Spinal cord (tissue), 10 donors: ENCODE measurements at places on chromosomes 2 and 18.

DNA sequence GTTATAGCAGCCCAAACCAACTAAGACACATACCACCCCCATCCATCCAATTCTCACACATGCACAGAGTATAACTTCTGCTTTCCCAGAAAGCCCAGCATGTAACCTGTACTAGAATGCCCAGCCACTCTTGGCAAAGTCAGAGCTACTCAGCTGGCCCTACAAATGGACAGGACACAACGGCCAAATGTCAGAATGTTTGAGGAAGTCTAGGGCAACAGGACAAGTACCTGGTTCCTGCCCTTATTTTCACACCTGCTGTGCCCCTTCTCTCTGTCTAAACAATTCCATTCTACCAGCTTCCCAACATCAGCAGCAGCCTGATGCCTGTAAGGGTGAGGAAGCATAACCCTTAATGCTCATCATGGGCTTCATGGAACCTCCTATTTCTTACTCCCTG lies 15.1 kb upstream of the BZW1 start:
- no peak overlapping the region for H3K4me3 ChIP-seq
- no peak for DNase-seq
- H3K4me1 ChIP-seq: no peaks in the 10 kb centered on the region
- no peak overlapping the region for H3K27ac ChIP-seq
- H3K36me3 ChIP-seq: no peaks in the 10 kb centered on the region

DNA sequence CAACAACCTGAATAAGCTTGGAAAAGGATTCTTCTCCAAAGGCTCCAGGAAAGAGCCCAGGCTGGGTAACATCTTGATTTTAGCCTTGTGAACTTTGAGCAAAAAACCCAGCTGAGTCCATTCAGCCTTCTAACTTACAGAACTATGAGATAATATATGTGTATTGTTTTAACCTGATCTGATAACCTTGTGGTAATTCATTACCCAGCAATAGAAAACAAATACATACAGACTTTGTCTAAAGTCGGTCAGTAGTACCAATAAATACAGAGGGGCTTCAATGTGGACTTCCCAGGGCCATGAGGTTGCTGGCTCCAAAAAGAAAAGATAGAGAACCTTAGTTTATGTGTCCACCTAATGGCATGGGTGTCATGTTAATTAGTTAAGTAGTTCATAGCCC lies 191.8 kb downstream of the KCNH7 start:
- no peak overlapping the region for H3K4me3 ChIP-seq
- no peak overlapping the region for H3K27ac ChIP-seq
- no peak for DNase-seq
- no peaks in the 10 kb centered on the region for H3K27me3 ChIP-seq
- H3K4me1 ChIP-seq: no peaks in the 10 kb centered on the region

DNA sequence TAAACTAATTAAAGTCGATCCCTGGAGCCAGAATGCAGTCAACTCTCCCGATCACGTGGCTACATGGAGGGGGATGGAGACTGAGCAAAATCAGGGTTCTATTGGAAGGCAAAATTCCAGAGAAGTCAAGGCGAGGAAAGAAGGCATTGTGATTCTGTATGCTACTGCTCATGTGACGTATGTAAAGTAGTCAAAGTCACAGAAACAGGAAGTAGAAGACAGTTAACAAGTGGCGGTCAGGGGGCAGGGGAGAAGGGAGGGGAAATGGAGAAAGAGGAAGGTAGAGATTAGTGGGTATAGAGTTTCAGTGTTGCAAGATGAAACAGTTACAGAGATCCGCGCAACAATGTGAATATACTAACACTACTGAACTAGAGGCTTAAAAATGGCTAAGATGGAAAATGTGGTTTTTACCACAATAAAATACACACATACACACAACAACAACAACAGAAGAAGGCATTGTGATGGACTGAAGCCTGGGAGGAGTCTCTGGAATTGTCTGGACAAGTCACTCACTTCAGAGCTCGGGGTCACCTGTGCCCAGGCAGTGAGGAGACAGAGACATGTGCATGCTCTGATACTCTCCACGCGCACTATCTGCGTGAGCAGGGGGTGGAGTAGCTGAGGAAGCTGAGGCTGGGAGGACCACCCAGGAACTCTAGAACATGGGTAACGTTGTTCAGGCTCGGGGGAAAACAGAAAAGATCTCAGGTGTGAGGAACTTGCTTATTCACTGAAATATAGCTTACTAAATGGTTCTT lies 89.9 kb upstream of the CDCA7 start:
- DNase-seq: no peak
- no peaks in the 10 kb centered on the region for H3K27me3 ChIP-seq
- H3K4me3 ChIP-seq: no peak overlapping the region
- no peaks in the 10 kb centered on the region for H3K36me3 ChIP-seq
- H3K27ac ChIP-seq: no peak overlapping the region

DNA sequence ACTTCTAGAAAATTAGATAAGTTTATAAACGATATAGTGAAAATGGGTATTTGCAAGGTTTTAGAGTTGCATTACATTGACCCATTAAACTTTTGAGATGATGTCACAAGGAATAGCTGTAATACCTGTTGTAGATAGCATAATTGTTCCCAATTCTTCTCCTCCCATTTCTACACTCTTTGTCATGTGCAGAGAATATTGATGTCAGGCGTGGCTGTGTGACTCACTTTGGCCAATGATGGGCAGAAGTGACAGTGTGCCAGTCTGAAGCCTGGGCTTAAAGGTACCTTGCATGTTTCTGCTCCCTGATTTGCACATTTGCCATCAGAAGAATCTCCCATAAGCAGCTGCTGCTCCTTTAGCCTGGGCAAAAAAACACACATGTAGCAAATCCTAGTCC lies 26.9 kb upstream of the CCBE1 start:
- no peak overlapping the region for H3K27ac ChIP-seq
- H3K4me1 ChIP-seq: no peaks in the 10 kb centered on the region
- H3K27me3 ChIP-seq: no peaks in the 10 kb centered on the region
- H3K4me3 ChIP-seq: no peak overlapping the region
- no peaks in the 10 kb centered on the region for H3K36me3 ChIP-seq

DNA sequence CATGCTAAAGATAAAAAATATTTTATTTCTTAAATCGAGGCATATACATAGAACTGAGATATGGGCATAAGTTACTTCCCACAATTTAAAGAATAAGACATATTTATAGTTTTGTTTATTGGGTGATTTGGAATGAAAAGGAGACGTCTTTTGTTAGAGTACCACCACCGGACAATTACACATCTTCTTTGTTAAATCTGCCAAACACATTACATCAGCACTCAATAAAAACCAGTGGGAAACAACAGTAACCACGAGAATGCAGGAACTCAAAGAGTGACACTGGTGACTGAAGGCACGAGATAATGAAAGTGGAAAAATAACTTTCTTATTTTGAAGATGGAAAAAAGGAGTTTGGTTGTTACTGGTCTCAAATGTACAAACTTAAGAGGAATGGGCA lies 92.6 kb upstream of the TFCP2L1 start:
- no peaks in the 10 kb centered on the region for H3K4me1 ChIP-seq
- peaks cover 42% of the 10 kb centered on the region for H3K36me3 ChIP-seq
- no peaks in the 10 kb centered on the region for H3K27me3 ChIP-seq
- H3K4me3 ChIP-seq: no peak overlapping the region
- DNase-seq: no peak

DNA sequence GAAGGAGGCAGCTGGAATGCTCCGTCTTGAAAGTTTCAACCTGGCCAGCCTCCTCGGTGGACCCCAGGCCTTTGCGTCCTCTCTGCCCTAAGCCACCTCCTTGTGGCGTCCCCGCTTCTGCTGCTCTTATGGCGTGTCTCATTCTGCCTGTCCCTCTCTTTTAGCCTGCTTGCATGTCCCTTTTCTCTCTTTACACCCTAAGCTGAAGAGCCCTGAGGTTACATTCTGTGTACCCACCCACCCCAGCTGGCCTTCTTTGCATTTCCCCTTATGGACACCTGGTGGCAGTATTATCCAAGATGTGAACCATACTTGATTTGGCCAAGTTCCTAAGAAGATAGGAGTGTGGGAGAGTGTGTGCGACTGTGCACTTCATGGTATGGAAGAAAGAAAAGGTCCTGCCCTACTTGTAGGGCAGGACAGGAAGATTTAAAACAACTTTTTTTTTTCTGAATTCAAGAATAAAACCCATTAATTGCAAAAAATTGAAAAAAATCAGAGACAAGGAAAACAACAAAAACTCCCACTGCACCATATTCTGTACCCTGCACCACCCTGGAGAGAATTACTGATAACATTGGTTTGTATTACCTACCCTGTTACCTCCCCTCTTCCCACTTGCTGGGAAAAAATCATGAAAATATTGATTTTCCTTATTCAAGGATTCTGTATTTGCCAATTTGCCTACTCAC lies 77.4 kb downstream of the DYSF start:
- no peak overlapping the region for H3K4me3 ChIP-seq
- no peak for DNase-seq
- H3K27ac ChIP-seq: no peak overlapping the region
- H3K27me3 ChIP-seq: no peaks in the 10 kb centered on the region

- peaks cover 47% of the 10 kb centered on the region for H3K4me1 ChIP-seq
- no peaks in the 10 kb centered on the region for H3K36me3 ChIP-seq
- H3K27me3 ChIP-seq: peaks cover 54% of the 10 kb centered on the region
Observed at GRCh38 chr2:60554646-60555065, 1.2 kb upstream of the BCL11A start.

DNA sequence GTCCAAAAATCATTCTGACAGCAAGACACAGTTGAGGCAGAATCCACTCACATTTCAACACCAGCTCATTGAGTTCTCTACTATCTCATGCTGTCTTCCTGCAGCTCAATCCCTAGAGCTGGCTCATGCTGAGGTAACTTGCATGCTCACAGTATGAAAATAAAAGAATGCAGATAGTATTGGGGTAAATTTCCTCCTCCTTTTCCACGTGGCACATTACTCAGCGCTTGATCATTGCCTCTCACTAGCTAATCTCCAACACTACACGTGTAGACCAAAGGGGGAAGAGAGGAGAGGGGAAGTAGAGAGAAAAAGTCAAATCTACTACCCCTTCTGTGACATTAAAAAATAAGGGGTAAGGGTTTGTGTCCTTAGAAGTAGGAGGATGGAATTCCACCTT lies 300.6 kb downstream of the AFF3 start:
- DNase-seq: no peak
- H3K27me3 ChIP-seq: no peaks in the 10 kb centered on the region
- H3K27ac ChIP-seq: no peak overlapping the region
- H3K4me3 ChIP-seq: no peak overlapping the region

- no peak overlapping the region for H3K27ac ChIP-seq
- H3K36me3 ChIP-seq: no peaks in the 10 kb centered on the region
- no peak overlapping the region for H3K4me3 ChIP-seq
- no peak for DNase-seq
- H3K4me1 ChIP-seq: no peaks in the 10 kb centered on the region
- no peaks in the 10 kb centered on the region for H3K27me3 ChIP-seq
Observed at GRCh38 chr18:68083776-68084175, 567.3 kb upstream of the DSEL start.

DNA sequence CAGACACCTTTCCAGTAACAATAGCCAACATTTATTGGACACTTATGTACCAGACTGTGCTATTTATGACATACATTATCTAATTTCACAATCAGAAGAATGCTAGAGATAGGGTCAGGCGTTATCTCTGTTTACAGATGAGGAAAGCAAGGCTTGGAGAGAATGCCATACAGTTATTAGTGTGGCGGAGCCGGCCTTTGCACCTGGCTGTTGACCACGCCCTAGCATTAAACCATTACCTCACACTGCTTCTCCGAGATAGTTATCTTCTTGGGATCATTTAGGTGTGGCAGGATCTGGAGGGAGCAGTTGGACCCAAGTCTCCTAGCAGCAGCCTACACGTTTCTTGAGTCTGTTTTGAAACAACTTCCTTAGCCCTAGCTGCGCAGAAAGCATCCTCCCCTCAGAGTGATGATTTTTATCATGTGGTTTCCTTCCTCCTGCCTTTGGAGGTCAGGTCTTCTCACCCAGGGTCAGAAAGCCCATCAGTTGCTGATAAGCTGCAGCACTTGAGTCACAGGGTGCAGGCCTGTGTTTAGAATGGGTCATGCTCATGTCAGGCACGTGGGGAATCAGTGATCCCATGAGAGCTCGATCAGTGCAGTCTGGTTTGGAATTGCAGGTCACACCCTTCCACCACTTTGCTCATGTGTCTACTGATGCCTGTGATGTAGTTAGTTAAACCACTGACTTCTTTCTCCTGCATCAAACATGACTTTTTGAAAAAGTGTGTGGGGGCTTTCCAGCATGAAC lies 118.2 kb downstream of the SPTBN1 start:
- H3K4me3 ChIP-seq: no peak overlapping the region
- peaks cover 22% of the 10 kb centered on the region for H3K4me1 ChIP-seq
- no peaks in the 10 kb centered on the region for H3K27me3 ChIP-seq
- DNase-seq: no peak
- peak overlapping the region; percentile 83 for H3K27ac ChIP-seq
- H3K36me3 ChIP-seq: no peaks in the 10 kb centered on the region

GRCh38 chr2:126676221-126677175 lies 20.5 kb downstream of the GYPC start:
- DNase-seq: no peak
- H3K27ac ChIP-seq: no peak overlapping the region
- no peak overlapping the region for H3K4me3 ChIP-seq
- no peaks in the 10 kb centered on the region for H3K36me3 ChIP-seq

GRCh38 chr2:230738391-230738811 lies 25.8 kb downstream of the CAB39 start:
- no peak for DNase-seq
- no peaks in the 10 kb centered on the region for H3K36me3 ChIP-seq
- no peaks in the 10 kb centered on the region for H3K4me1 ChIP-seq
- no peak overlapping the region for H3K27ac ChIP-seq
- no peak overlapping the region for H3K4me3 ChIP-seq
- H3K27me3 ChIP-seq: no peaks in the 10 kb centered on the region

DNA sequence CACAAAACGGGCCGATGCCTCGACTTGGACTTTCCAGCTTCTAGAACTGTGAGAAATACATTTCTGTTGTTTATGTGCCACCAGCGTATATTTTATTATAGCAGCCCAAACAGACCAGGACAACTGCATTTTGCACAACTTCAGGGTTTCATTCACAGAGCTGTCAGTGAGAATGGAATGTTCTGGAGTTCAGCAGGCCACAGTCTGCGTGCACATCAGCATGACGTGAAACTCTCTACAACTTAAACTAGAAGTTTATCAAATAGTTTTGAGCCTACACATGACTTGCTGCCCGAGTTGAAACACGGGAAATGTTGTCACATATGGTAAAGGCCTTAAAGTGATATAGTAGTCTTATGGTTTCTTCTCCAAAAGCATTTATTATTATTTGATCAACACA lies 3.9 kb upstream of the TRIB2 start:
- H3K27me3 ChIP-seq: no peaks in the 10 kb centered on the region
- H3K27ac ChIP-seq: no peak overlapping the region
- H3K4me3 ChIP-seq: no peak overlapping the region
- H3K36me3 ChIP-seq: no peaks in the 10 kb centered on the region
- no peak for DNase-seq

DNA sequence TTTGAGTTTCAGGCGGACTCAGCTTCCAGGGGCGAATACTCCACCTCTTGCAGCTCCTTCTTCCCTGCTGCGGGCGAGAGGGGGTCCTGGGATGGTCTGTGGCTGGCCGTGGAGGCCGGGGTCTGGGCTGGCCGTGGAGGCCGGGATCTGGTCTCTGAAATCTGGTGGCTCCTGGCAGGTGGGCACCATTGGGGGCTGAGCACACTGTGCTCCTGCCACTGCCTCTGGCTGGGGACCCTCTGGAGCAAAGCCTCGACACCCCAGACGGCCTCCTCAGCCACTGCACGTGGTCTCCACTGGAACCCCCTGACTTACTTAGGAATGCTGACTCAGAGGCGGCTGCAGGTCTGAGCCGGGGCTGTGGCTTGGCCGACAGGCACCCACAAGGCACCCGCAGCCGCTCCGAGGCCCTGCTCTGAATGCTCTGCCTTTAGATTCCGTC lies 100.1 kb upstream of the ALKAL2 start:
- no peak overlapping the region for H3K4me3 ChIP-seq
- peaks cover 2% of the 10 kb centered on the region for H3K27me3 ChIP-seq
- no peak overlapping the region for H3K27ac ChIP-seq
- H3K36me3 ChIP-seq: peaks cover 2% of the 10 kb centered on the region
- no peak for DNase-seq
